ENCODE measurements at places on chromosomes 5 and 9. TPM values are rescaled to one million over a fixed set of nuclear protein-coding genes. Genes with fewer than 3 reads are reported as not detected.

CARTPT gene
- total RNA-seq: not detected

SEMA4D gene
- 71.9 TPM for total RNA-seq

LMX1B gene
- 0.05 TPM for total RNA-seq

PDGFRB gene
- 129 TPM for total RNA-seq

ATP10B gene
- 0.09 TPM for total RNA-seq

SOX30 gene
- total RNA-seq: 0.15 TPM

DNA sequence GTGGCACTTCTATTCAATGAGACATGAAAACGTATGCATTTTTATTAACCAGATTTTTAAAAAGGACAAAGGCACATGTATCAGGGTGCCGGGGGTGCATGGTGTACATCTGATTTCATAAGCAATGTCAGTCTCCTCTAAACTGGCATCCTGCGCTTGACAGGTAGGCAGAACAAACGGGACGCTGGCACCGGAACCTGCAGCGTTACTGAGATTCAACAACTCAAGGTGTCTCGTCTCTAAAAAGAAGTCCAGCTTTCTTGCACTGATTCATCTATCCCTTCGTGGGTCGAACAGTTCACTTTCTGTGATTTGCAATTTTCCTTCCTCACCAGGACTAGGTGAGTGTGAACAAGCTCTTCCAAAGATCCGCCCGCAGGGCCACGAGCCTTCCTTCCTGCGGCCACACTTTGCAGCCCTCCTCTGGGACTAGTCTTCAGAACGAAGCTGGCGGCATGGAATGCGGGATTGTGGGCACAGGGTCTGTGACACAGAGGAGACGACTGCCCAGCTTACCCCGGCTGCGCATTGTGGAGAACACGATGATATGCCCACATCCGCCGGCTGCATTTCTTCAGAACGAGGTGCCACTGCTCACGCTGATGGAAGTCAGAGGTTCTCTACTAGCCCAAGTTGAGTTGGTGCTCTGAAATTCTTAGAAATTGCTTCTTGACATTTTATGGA, 7.2 kb downstream of the SLC6A3 start:
- no peaks in the 10 kb centered on the region for H3K36me3 ChIP-seq
- H3K4me1 ChIP-seq: no peaks in the 10 kb centered on the region
- no peak overlapping the region for H3K4me3 ChIP-seq

GRCh38 chr5:128815201-128815600, 150.1 kb upstream of the SLC27A6 start:
- H3K27me3 ChIP-seq: no peaks in the 10 kb centered on the region
- no peak overlapping the region for H3K4me3 ChIP-seq
- no peak for DNase-seq
- no peak overlapping the region for H3K27ac ChIP-seq
- H3K4me1 ChIP-seq: no peaks in the 10 kb centered on the region
- no peaks in the 10 kb centered on the region for H3K36me3 ChIP-seq

- H3K27ac ChIP-seq: peak overlapping the region; percentile 98
- DNase-seq: no peak
- H3K4me3 ChIP-seq: peak overlapping the region; percentile 72
- no peaks in the 10 kb centered on the region for H3K27me3 ChIP-seq
- H3K36me3 ChIP-seq: peaks cover 5% of the 10 kb centered on the region
These were observed 813 bp upstream of the SLU7 start for GRCh38 chr5:160419458-160420330.

GRCh38 chr9:136295542-136296433, 8.1 kb downstream of the CCDC187 start:
- no peak for DNase-seq
- H3K27me3 ChIP-seq: peaks cover 26% of the 10 kb centered on the region
- no peak overlapping the region for H3K27ac ChIP-seq
- no peaks in the 10 kb centered on the region for H3K36me3 ChIP-seq
- H3K4me1 ChIP-seq: no peaks in the 10 kb centered on the region

DNA sequence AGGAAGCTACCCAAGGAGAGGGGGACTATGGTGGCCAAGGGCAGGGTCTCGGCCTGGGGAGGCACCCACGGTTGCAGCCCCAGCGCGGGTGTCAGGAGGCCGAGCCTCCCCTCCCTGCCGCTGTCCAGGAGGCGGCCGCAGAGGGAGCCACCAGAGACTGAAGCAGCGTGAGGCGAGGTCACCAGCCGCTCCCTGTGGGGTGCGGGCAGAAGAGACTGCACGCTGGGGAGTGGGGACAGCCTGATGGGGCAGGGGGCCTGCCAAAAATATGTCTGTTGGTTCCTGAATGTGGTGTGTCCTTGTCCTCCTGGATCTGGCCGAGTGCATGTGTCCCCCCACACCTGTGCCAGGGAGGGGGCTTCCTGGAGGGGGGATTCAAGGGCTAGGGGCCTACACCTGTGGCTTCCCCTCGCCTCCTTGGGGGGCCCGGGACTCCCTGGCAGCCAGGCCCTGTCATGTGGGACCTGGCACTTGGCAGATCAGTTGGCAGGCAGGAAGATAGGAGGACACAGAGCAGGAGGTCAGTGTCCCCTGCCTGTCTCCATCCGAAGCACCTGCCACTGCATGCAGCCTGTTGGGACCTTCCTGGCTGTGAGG, 131.2 kb downstream of the DAB2IP start:
- DNase-seq: no peak
- H3K27me3 ChIP-seq: no peaks in the 10 kb centered on the region
- H3K36me3 ChIP-seq: peaks cover 55% of the 10 kb centered on the region
- H3K4me1 ChIP-seq: no peaks in the 10 kb centered on the region
- H3K27ac ChIP-seq: no peak overlapping the region

GRCh38 chr5:91366551-91366950, 16.6 kb downstream of the ARRDC3 start:
- H3K4me3 ChIP-seq: no peak overlapping the region
- no peak for DNase-seq
- H3K36me3 ChIP-seq: no peaks in the 10 kb centered on the region
- no peaks in the 10 kb centered on the region for H3K27me3 ChIP-seq
- H3K27ac ChIP-seq: no peak overlapping the region

DNA sequence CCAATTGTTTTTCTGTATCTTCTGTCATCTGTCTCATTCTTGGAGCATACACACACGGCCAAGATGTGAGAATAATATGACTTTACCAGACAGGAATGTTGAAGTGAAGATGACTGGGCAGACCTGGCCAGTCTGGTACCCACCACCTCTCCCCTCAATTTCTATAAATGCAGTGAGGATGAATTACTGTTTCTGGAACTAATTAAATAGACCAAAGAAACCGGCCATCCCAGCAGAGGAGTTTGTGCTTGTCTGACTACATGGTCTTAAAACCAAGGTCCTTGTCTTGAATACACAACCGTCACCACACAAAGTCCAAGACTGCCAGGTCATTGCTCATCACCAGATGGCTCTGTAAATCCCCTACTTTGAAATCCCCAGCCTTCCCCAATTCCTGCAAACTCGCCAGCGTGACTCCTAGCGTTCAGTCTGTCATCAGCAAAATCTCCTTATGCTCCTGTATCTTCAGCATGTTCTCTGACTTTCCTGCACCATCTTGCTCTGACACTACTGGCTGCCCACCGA, 147.2 kb downstream of the PDE4D start:
- no peak overlapping the region for H3K4me3 ChIP-seq
- H3K27me3 ChIP-seq: no peaks in the 10 kb centered on the region
- no peak overlapping the region for H3K27ac ChIP-seq
- no peaks in the 10 kb centered on the region for H3K36me3 ChIP-seq
- no peak for DNase-seq
- H3K4me1 ChIP-seq: no peaks in the 10 kb centered on the region

DNA sequence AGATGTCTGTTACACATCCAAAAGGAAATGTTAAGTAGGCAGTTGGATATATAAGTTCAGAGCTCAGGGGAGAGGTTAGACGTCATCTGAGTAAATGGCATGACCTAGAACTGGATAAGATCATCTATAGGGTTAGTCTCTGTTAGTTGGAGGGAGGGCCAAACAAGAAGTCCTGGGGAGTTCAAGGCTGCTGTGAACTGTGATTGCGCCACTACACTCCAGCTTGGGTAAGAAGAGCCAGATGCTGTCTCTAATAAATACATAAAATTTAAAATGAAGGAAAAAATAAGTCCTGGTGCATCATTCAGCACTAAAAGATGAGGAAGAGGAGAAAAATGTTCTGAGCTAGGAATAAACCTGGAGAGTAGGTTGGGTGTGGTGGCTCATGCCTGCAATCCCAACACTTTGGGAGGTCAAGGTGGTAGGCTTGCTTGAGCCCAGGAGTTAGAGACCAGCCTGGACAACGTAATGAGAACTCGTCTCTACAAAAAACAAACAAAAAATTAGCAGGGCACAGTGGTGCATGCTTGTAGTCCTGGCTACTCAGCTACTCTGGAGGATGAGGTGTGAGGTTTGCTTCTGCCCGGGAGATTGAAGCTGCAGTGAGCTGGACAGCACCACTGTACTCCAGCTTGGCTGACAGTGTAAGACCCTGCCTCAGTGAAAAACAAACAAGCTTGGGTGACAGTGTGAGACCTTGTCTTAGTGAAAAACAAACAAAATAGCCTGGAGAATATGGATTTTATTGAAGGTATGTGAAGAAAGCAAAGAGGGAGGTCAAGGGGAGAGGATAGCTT, 123.6 kb downstream of the ACTBL2 start:
- H3K4me3 ChIP-seq: no peak overlapping the region
- no peaks in the 10 kb centered on the region for H3K4me1 ChIP-seq
- no peaks in the 10 kb centered on the region for H3K36me3 ChIP-seq
- DNase-seq: no peak
- no peak overlapping the region for H3K27ac ChIP-seq

DNA sequence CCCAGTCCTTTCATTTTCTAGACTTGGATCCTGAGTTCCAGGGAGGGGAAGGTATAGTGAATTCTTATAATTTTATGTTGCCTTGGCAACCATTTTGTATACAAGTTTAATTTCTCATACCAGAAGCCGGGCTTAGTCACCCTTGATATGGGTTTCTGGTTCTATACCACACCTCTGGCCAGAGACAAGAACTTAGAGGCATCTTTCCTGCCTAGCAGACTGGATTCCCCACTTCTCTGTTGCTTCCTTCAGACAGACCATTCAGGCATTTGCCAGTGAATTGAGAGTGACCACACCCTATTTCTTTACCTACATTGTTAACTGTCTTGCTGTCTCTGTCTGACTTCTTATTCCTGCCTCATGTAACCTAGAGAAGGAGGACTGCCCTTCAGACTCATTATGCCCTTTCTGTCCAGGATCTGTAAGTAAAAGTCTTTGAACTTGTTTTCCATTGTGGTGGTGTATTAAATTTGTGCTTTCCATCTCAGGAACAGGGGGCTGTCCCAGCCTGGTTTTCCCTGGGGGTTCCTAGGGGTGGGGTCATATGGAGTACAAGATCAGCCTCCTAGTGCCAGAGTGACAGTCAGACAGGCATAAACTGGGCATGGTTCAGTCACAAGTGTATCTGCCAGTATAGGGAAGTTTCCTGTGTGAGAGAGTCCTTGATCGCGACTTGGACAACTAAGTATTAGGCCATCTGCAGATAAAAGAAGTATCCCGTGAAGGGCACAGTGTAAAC, 27.4 kb downstream of the TNFSF8 start:
- peaks cover 4% of the 10 kb centered on the region for H3K36me3 ChIP-seq
- no peak overlapping the region for H3K4me3 ChIP-seq
- no peaks in the 10 kb centered on the region for H3K27me3 ChIP-seq
- H3K27ac ChIP-seq: no peak overlapping the region
- no peak for DNase-seq

GRCh38 chr5:168359820-168360460, 68.5 kb downstream of the WWC1 start:
- H3K4me3 ChIP-seq: no peak overlapping the region
- H3K27ac ChIP-seq: no peak overlapping the region
- no peaks in the 10 kb centered on the region for H3K27me3 ChIP-seq

GRCh38 chr5:139061856-139062255, 136.3 kb downstream of the SIL1 start:
- peak overlapping the region; percentile 40 for H3K27ac ChIP-seq
- DNase-seq: peak; percentile 12
- H3K4me1 ChIP-seq: peaks cover 45% of the 10 kb centered on the region
- H3K4me3 ChIP-seq: no peak overlapping the region
- H3K36me3 ChIP-seq: no peaks in the 10 kb centered on the region
- H3K27me3 ChIP-seq: no peaks in the 10 kb centered on the region

DNA sequence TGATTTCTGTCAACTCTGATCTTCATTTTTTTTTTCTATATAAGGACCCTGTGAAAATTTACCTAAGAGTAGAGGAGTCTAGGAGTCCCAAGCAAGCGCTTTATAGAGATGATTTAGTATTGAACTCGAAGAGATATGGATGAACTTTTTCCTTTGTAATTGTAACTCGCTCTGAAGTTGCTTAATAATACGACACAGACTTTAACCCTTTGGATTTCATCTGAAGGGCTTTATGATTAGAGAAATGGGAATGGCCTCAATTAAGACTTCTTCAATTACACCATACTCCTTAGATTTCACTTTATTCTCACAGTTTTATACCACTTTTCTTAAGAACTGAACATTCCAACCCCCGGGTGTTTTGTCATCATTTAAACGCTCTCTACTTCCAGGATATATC, 647.7 kb downstream of the HTR1A start:
- H3K36me3 ChIP-seq: no peaks in the 10 kb centered on the region
- no peak overlapping the region for H3K27ac ChIP-seq
- H3K4me1 ChIP-seq: no peaks in the 10 kb centered on the region
- DNase-seq: no peak
- H3K4me3 ChIP-seq: no peak overlapping the region
- no peaks in the 10 kb centered on the region for H3K27me3 ChIP-seq

GRCh38 chr9:132319421-132320110, 35.2 kb downstream of the SETX start:
- H3K36me3 ChIP-seq: no peaks in the 10 kb centered on the region
- no peak overlapping the region for H3K27ac ChIP-seq
- no peaks in the 10 kb centered on the region for H3K27me3 ChIP-seq
- H3K4me1 ChIP-seq: peaks cover 14% of the 10 kb centered on the region
- DNase-seq: no peak

- H3K4me1 ChIP-seq: no peaks in the 10 kb centered on the region
- no peak overlapping the region for H3K27ac ChIP-seq
- H3K4me3 ChIP-seq: no peak overlapping the region
- no peak for DNase-seq
- no peaks in the 10 kb centered on the region for H3K36me3 ChIP-seq
These were observed 1409.7 kb upstream of the CDH18 start for GRCh38 chr5:21397693-21398092.

DNA sequence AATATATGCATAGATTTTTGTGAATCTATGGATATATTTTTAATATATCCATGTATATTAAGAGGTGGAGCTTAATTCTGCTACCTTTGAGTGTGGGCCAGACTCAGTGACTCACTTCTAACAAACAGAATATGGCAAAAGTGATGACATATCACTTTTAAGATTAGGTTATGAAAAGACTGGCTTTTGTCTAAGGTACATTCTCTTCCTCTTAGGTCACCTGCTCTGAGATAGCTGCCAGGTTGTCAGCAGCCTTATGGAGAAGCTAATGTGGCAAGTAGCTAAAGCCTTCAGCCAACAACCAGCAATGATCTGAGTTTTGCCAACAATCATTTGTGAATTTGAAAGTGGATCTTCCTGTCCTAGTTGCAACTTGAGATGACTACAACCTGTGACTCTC, 83.8 kb downstream of the ANKRD31 start:
- H3K36me3 ChIP-seq: no peaks in the 10 kb centered on the region
- no peak for DNase-seq
- H3K4me3 ChIP-seq: no peak overlapping the region
- no peak overlapping the region for H3K27ac ChIP-seq
- no peaks in the 10 kb centered on the region for H3K4me1 ChIP-seq
- H3K27me3 ChIP-seq: no peaks in the 10 kb centered on the region

Data from left lung (tissue), 14 donors.